ENCODE measurements at places on chromosomes 6 and 20.

DNA sequence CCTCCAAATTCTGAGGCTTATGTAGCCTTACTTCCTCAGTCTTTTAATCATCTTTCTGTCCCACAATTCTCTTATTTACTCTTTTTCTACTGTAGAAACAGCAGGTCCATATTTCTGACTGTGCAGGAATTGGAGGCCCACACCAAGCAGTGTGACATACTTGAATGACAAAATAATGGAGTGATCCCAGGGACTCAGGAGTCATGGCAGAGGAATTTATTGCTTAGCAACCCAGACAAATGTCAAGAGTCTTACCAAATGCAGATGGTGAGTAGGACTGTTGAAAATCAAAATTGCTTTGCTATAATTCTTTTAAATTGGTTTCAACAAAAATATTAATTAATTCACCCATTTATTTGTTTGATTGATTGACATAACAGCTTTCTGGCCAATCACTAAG is 59.9 kb downstream of the HTR1B start:
- DNase-seq: no peak

- no peak for DNase-seq
These were observed 48.2 kb downstream of the HBS1L start for GRCh38 chr6:135006386-135006914.

DNA sequence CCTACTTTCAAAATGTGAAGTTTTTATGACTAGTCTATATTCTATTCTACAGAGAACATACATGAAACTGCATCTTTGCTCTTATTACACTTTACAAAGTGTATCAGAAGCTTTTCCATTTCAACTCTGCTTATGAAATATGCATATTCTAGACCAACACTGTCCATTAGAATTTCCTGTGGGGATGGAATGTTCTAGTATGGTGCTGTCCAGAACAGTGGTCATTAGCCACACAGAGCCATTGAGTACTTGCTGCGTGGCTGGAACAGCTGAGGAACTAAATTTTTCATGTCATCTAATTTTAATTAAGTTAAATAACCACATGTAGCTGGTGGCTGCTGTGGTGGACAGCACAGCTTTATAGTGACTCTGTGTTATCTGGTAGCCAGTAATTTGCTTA is 105.9 kb upstream of the PDE10A start:
- DNase-seq: no peak

DNA sequence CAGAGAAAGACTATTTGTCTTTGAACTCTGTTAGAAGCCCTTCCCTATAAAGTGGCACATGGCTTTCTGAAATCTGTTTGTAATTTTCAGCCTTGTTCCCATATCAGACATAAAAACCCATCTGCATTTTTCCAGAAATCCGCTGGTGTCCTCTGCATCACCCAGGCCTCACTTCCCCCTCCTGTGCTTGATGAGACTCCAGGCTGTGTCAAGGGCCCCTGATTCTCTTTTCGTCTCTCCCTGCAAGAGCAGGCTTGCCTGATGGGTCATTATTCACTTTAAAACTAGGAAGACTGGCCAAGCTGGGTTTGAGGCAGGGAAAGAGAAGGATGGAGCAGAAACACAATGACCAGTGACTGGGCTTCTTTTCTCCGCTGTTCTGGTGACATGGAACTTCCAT is 10.6 kb upstream of the PROKR2 start:
- no peak for DNase-seq

GRCh38 chr6:99432877-99433276 is 7.8 kb upstream of the PNISR start:
- no peak for DNase-seq

DNA sequence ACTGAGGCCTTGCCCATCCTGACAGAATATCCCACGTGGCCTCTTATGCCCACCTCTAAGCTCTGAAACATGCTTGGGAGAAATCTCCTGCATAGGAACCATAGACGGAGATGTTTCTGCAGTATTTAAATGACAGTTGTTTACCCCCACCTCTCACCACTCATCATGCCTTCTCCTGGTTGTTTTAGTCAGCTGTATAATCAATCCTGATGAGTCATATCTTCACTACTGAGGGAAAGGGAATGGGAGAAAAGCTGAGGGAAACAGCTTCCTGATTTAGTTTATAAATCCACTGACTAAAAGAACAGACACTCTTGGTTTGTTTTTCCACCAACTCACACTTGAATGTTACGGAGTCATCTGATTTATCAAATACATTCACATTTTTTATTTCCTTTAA is 113.2 kb upstream of the TENT5A start:
- no peak for DNase-seq

GRCh38 chr6:89357390-89357789 is 4.9 kb upstream of the UBE2J1 start:
- DNase-seq: no peak

- DNase-seq: no peak
These were observed 30.2 kb downstream of the SLC2A10 start for GRCh38 chr20:46739431-46740213.

- no peak for DNase-seq
These were observed 396.6 kb upstream of the GJE1 start for GRCh38 chr6:141736104-141736503.

DNA sequence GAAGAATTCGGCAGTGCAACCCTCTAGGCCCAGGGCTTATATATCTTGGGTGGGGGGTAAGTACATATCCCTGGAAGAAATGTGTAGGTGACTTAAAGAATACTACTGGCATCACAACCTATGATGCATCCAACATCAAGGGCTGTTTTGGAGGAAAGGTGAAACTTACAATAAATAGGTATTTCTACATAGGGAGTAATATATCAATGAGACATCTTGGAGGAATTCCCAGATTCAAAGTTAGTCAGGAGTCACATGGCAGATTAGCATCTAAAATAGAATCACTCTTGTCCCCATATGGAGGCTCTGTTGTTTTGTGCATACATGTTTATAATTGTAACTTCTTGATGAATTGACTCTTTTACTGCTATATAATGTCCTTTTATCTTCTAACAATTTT is 375.5 kb downstream of the PAX1 start:
- no peak for DNase-seq

DNA sequence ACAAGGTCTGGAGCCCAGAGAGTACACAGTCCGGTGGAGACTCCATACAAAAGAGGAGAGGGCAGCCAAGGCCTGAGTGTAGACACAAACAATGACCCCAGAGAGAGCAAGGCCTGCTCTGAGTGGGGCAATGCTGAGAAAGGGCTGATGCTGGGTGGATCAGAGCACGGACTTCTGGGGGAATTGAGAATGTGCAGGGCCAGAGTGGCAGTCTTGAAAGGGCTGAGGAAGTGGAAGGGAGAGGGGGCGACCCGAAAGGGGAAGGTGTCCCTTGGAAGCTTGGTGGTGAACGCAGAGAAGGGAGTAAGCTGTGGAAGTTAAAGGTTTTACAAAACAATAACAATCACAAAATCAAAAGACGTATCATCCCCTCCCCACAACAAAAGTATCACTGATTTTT is 12.0 kb upstream of the GRM4 start:
- DNase-seq: no peak

DNA sequence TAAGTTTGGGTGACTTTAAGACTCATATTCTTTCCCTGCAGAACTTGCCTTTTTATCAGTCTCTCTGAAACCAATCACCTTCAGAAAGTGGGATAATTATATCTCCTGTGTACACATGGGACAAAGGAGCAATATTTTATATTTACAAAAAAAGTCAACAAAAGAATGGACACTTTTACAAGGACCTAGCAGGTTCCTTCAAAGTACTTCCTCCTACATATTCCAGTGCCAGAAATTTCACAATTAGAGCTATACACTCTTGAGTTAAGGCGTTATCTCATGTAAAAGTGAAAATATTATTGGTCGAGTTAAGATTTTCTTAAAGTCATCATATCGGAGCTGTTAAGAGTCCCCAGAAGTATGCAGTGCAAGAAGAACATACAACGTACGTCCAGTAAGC is 98.9 kb upstream of the MAFB start:
- DNase-seq: no peak

DNA sequence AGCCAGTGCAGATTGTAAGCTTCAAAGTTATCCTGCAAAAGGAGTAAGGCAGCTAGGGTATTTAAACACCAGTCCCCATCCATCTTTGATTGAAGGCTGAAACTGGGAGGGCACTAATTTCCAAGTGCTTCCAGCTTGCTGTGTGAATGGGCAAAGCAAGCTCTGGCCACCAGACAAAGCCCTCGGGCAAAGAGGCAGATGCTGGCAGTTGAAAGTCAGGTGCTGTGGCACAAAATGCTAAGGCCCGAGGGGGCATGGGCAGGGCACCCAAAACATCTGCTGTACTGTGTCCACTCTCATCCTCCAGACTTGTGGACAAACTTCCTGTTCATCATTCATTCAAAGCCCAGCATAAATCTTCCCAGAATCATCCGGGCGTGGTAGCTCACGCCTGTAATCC is 62.9 kb downstream of the TRMT6 start:
- no peak for DNase-seq

DNA sequence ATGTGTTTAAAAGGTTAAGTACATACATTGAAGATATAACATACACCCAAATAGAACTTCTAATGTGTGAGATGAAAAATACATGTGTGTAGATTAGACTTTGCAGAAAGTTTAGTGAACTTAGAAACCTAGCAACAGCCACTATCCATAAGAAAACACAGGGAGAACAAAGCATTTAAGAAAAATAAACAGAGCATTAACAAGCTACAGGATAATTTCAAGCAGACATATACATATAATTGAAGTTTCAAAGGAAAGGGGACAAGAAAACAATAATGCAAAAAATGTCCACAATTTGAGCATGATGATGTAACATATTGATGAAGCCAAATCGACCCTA is 18.2 kb upstream of the THBS2 start:
- no peak for DNase-seq

GRCh38 chr6:87925373-87926060 is 122.1 kb upstream of the SPACA1 start:
- DNase-seq: no peak

DNA sequence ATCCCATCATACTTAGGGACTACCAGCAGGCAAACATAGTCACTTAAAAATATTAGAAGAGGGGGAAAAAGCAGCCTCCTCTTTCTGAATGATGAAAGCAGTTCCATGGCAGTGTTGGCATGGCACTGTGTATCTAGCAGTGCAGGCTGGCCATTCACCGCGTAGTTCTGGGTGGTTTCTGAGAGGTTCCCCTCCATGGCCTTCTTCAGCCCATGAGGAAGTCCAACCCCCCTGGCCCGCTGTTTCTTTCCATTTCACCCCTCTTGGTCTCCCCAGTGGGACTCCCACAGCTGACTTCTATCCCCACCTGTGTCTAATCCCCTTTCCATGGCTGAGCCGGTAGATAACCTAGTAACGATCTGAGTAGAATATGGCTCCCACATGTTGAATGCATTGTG is 17.0 kb downstream of the PPARD start:
- DNase-seq: no peak

GRCh38 chr6:3247255-3248146 is 11.2 kb upstream of the PSMG4 start:
- DNase-seq: no peak

- DNase-seq: no peak
These were observed 881.5 kb downstream of the C6orf118 start for GRCh38 chr6:164427728-164428402.

GRCh38 chr20:39358052-39358451 is 395.9 kb downstream of the DHX35 start:
- DNase-seq: no peak

- DNase-seq: no peak
These were observed 14.4 kb downstream of the SNRPC start for GRCh38 chr6:34771727-34772126.

- DNase-seq: no peak
These were observed 427.7 kb upstream of the NOX3 start for GRCh38 chr6:155883334-155883731.

DNA sequence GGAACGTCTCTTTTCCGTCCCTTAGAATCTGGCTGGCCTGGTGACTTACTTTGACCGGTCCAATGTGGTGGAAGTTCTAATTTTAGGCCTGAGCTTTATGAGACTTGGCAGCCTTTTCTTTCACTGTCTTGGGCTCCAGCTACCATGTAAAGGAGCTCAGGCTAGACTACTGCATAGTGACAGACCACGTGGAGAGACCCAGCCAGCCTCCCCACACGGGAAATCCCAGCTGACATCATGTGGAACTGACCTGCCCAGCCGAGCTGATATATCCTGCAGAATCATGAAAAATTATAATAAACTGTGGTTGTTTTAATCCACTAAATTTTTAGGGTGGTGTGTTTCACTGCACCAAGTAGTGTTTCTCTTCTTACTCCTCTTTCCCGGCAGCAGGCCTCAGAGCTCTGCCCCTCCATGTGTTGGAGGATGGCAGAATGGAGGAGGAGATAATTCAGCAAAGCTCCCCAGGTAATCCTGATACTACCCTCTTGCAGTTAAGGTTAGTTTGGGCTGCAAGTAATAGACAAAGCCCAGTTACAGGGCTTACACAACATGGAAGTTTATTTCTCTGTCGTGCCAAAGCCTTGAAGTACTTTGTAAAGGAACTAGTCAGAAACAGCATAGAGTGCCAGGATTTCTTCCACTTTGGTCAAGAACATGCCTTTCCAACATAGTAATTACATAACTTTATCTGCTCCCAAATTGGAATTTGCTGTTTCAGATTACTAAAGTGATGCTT is 87.5 kb downstream of the SH3BGRL2 start:
- DNase-seq: no peak

- DNase-seq: no peak
These were observed 9.5 kb downstream of the FAM209B start for GRCh38 chr20:56542489-56543030.

DNA sequence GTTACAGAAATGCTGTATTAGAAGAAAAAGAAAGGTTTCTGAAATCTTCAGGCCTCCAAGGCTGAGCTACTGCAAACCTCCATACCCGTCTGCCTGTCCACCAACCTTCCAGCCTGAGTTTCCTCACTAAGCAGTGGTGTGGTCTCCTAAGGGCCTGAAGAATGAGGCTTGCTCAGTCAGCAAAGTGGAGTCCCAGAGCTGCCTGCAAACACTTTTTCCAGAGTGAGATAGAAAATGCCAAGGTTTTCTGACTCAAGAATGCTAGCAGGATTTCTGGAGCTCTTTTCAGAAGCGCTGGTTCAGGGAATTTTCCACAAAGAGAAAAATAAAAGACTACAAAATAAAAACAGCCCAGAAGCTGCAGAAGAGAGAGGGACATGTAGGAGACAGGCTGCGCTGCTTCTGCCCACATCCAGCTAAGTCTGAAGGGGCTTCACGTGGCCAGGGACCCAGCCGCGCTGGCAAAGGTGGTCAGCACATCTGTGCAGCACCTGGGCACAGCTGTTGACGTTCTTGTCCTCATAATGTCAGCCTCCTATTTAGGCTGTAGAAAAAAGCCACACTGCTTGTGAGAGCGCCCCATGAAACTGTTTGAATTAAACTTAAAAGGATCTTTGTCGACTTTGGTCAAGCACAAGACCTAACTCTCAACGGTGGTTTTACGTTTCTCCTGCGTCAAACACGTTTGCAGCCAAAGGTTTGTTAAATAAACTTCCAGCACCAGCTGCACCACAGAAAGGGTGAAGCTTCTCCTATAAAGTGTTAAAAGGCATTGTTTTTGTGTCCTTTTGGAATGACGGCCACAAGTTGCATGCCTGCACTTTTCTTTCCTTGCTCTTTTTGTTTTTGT is 209.0 kb downstream of the THBS2 start:
- no peak for DNase-seq

GRCh38 chr6:1554476-1555310 is 55.0 kb upstream of the FOXC1 start:
- peak; percentile 80 for DNase-seq

- DNase-seq: no peak
These were observed 602.2 kb upstream of the NRSN1 start for GRCh38 chr6:23523771-23524170.

Measured in stimulated activated CD4-positive, alpha-beta T cell treated with anti-CD3 and anti-CD28 coated beads, Interleukin-12 subunit alpha, Interleukin-12 subunit beta, amount 100 ng/mL, for 4 hours (primary cell).